Muscle of leg (tissue), 16 donors: ENCODE measurements at places on chromosomes 2 and 18.

- DNase-seq: no peak
Observed at GRCh38 chr2:147172493-147173188, 672.2 kb upstream of the ACVR2A start.

GRCh38 chr2:53515435-53516332, 251.9 kb upstream of the CHAC2 start:
- DNase-seq: no peak

- no peak for DNase-seq
Observed at GRCh38 chr18:62017618-62018017, 124.8 kb upstream of the RNF152 start.

DNA sequence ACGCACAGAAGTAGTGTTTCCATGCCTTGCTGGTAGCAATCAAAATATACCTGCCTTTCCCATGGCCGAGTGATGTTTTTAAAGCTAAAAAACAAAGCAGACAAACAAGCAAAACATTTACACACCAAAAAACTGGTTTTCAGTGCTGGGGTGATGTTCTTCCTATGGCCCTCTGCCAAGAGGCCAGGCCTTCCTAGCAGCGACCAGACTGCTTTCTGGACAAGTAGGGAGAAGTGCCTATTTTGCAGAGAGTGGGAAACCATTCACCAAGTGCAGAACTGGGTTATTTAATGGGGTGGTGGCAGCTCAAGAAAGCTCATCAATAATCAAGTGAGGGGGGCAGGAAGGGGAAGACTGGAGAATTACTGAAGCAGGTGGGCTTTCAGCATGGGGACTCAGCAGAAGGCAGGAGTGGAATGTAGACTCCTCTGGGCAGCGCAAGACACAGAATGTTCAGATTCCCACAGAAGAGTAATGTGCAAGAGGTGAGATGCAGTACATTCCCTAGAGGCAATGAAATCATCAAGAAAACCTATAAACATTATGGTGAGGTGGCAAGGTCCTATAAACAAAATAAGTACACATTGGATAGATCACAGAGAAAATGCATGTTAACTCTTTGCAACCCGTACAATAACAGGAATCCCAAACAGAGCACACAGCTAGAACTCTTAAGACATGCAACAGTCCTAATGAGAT, 44.0 kb downstream of the CPO start:
- DNase-seq: peak; percentile 53

DNA sequence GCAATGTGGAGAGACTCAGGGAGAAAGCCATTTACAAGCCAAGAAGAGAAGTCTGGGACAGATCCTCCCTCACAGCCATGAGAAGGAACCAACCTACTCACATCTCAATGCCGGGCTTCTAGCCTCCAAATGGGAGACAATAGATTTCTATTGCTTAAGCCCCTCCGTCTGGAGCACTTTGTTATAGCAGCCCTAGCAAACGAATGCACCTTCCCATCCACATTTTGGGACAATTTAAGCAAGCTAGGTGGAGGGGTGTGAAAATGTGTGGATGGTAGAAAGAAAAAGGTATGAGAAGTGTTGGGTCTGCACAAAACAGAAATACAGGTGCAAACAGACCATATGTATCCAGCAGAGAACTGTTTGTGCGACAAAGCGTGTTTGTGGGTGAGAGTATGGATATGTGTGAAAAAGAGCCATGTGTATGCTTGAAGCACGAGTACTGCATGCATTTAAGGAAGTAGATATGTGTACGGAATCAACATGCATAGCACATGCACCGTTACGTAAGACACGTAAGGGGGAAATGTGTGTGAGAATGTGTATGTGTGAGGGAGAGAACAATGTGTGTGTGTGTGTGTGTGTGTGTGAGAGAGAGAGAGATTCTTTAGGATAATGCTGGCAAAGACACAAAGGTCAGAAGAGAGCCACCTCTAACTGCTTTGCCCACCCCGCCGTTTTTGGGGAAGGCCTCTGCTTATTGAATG, 13.1 kb upstream of the E2F6 start:
- DNase-seq: no peak

GRCh38 chr2:208255557-208256106, 761 bp upstream of the IDH1 start:
- DNase-seq: no peak

DNA sequence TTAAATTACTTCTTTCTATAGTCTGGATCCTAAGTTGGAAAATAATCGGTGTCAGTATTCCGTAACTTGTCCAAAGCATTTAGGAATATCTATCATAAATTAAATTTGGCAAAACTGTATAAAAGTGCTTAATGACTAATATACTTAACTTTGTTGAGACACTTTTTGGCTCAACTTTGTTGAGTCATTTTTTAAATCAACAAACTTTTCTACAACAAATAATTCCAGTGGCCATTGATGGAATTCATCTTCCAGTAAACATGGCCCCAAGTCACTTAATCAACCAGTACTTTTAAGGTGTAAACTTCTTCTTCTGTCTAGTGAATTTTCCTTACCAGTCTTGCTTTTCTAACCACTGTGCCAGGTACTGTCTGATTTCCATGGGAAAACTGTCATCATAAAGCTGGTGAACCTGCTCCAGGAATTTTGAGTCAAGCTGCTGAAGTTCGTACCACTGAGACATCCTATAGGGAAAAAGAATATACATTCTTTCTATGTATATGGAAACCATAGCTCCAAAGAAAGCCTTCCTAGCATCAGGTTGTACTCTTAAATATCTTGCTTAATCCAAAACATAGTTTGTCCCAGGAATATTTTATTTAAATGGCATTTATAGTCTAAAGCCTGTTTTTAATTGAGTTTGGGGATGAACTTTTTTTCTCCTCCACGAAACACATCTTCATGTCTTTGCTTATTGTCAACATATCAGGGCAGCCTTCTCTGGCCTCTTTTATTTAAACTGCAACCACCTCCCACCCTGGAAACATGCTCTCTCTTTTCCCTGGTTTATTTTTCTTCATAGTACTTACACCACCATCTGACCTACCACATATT, 4.2 kb downstream of the STAT1 start:
- no peak for DNase-seq

DNA sequence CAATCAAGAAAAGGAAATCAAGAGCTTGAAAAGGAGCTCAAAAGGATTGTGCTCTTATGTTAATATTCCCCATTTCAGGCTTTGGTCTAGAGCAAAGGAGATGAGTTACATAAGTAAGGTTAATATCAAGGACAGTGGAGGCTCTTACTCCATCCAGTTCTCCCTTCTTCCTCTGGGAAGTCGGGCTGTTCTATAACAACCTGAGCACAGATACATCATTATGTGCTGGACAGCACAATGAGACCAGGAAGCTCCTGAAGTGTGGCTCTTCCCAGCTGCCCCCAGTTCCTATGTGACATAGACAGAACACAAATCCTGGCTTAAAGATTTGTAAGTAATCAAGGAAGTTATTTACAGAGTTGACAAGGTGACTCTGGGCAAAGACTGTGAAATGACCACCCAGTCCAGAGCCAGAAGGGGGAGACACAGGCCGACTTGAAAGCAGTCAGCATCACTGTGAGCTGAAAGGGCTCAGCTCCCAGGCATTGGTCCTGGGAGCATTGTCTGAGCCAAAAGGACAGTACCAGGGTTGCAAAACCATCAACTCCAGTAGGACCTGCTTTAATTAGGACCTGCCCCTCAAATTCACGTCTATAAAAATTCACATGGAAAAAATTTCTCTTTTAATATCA, 917.6 kb upstream of the ACVR2A start:
- DNase-seq: peak; percentile 67

GRCh38 chr18:7414459-7414858, 152.7 kb upstream of the PTPRM start:
- peak; percentile 45 for DNase-seq

DNA sequence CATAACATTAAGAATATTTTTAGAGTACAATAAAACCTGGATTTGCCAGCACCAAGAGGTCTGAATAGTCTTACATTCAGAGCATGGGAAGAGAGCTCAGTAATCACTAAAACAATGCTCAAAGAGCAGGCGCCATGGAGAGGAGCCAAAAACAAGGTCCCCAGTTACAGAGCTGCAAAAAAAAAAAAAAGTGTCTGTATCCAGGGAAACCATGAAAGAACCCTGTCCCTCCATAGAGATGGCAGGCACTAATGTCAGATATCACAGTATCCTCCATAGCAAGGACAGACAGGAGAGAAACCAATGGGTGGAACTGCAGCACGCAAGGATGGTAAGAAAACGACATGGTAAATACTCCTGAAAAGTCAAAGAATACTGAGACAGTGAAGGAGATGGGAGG, 19.5 kb downstream of the FBXO15 start:
- DNase-seq: no peak

DNA sequence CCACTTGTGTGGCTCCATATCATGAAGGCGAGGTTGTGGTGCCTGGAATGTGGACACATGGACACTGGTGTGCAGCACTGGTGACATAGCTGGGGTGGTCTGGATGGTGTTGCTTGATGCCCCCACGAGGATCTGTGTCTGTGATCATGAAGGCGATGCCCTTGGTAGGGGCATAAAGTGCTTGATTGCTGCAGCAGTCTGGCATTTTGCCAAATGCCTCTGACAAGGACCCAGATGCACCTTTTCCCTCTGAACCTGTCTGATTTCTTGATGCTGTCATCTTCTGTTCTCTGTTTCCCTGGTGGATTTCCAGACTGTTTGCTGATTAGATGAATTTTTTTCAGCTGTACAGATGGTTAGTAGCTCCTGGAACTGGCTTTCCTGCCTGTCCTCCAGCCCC, 752.0 kb upstream of the HS6ST1 start:
- no peak for DNase-seq

DNA sequence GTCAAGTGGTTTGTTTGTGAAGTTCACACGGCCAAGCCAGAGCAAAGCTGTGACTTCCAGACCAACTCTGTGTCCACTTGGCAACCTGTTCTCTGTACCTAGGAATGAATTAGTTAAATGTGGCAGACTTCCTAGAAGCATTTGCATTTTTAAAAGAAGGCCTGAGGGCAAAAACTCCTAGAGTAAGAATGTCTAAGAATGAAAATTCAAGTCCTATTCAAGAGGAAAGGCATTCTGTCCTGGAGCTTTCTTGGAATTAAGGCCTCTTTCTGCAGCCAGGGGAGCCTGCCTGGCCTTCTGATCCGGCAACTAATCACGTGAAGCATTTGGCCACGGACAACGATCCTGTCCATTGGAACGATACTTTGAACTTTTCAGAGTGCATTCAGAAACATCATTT, 155.0 kb downstream of the SETBP1 start:
- DNase-seq: peak; percentile 89

GRCh38 chr18:67280486-67281242, 235.9 kb downstream of the DSEL start:
- peak; percentile 4 for DNase-seq

DNA sequence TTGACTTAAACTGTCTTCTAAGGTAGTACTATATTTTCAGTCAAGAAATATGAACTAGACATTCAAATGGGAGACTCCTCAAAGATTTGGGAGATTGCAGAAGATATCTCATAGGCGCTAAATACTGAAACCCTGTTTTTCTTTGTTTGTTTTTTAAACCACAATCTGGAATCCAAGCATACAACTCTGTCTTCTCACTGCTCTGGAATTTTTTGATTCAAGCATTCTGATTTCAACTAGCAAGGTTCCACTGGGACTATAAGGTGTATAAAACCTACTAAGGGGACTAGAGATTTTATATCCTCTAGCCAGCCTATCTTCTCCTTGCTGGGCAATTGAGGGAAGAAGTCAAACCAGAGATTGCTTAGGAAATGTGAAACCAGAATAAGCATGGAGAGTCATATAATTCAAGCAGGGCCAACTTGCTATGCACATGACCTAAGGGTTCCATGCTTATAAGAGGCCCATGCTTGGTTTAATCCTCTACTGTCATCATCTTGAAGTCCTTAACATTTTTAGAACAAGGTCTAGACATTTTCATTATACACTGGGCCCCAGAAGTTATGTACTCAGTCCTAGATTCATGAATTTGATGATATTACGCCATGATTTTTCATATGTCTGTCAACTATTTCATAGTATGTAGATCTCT, 405.5 kb downstream of the PARD3B start:
- no peak for DNase-seq

DNA sequence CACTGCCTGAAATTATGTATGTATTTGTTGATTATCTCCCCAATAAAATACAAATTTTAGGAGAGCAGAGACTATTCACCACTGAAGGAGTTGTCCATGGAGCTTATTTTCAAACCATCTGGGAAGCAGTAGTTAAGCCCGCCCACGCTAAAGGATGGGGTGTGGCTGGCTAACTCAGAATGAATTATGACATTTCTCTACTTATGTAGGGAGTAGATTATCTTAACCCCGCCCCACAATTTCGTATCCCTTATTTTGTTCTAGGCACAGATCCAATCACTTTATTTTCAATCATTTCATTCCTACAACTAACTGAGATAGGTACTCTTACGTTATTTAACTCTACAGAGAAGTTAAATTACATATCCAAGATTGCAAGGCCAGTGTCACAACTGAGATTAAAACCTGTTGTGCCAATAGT, 1.4 kb upstream of the LAPTM4A start:
- DNase-seq: peak; percentile 93

GRCh38 chr2:188079196-188079595, 212.5 kb upstream of the GULP1 start:
- DNase-seq: no peak

DNA sequence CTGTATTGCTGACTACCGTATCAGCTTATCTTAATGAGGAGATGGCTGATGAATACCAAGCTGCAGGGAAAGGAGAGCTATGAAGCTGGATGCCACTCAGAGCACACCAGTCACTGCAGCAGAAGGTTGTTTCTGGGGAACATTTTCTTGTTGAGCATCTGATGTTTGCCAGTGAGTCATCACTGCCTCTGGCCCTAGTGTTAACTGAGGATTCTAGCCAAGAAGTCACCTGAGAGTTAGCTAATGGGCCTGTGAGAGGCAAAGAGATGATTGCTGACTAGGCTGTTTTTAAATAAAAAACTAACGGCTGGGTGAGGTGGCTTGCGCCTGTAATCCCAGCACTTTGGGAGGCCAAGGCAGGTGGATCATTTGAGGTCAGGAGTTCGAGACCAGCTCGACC, 37.9 kb downstream of the CCDC150 start:
- DNase-seq: no peak

DNA sequence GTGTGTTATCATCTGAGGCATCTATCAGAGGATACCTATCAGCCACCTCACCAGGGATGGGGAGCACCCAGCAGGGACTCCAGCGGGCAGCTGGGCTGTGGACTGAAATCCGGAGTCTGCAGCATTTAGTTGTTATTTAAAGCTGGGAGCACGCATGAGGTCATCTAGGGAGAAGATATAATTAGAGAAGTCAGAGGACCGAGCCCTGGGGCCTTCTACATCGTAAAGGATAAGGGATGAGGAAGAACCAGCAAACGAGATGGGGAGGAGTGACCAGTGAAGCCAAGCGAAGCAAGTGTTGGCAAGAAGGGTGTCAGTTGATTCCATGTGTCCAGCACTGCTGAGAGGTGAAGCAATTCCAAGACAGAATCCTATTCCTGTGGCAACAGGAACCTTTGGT, 70.3 kb downstream of the STEAP3 start:
- no peak for DNase-seq

GRCh38 chr2:144083211-144083610, 436.7 kb downstream of the ZEB2 start:
- no peak for DNase-seq

- peak; percentile 18 for DNase-seq
Observed at GRCh38 chr18:26621161-26622026, 73.0 kb upstream of the KCTD1 start.
